ENCODE measurements at places on chromosomes 3 and 15.

DNA sequence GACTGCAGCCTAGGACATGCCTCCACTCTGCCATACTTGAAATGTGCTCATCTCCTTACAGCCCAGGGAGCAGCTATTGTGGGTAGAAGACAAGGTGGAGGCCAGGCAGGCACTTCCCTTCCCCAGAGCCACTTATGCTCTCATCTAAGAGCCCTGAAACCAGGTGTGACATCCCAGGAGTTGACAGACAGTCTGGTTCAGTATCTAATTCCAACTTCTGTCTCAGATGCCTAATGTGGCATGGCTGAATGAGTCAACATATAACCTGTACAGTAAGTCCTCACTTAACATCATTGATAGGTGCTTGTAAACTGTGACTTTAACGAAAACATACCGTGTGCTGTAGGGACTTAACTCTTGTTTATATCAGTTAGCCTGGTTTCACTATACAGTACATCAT is 1.2 kb upstream of the CAPN3 start:
- DNase-seq: no peak

DNA sequence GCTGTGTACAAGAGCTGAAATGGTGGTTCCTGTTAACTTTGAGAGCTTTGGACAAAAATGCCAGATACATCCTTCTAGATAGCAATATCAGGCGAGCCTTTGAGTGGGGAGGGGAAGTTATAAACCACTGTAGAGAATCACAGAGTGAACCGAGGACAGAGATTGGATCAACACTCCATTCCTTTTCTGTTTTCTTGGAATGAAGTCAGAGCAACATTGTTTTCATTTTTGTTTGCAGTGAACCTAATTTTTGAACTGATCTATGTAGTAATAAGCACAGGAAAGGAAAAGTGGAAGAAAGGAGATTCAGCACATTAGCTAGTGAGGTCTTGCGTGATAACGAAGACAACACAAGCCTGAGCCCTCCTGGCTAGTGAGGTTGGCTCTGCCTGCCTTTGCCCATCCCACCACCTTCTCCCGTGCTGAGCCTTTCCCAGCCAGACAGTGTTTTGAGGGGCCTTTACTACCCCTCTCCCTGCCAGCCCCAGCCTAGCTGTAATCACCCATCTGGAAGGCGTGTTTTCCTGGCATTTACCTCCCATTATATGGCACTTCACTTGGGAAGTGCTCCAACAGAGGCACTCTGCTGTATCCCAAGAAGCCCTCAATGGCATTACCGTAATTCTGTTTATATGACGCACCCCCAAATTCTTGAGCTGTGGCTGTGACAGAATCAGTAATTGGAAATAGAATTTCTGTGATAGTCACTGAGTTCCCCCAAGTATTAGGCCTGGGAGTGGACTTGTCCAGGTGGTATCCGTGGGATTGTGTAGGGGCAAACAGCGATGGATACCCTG is 129.8 kb downstream of the CACNA1D start:
- DNase-seq: no peak

DNA sequence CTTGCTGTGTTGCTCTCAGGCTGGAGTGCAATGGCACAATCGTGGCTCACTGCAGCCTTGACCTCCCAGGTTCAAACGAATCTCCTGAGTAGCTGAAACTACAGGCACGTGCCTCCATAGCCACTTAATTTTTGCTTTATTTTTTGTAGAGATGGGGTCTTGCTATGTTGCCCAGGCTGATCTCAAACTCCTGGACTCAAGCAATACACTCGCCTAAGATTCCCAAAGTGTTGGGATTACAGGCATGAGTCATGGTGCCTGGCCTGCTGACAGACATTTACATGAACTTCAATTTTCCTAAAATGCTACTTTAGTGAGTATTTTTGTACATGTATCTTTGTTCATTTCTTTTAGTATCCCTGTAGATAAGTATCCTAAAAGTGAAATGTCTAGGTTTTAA is 132.3 kb downstream of the SUCLG2 start:
- DNase-seq: no peak

DNA sequence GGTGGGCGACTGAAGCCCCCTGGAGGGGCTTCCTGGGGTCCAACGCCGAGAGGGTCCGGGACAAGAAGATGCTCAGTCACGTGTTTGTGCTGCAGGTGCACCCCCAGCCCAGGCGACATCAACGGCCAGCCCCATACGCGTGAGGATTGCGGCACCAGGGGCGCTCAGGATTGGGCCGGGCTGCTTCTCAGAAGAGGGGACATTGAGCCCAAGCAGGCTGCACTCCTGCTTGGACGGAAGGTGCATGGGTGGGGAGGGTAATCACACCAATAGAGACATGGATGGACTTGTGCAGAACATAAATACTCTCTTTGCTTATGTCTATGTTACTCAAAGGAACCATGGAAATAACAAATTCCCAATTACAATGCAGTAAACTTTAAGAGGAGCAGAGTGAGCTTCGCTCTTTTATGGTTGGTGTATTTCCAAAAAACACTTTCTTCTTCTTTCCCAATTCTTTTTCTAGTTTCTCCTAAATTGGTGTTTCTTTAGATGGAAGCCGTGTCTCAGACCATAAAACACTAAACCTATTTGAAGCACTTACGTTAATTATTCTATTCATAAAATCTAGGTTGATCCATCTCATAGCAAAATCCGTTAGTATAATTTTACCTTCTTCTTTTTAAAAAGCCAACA is 182.7 kb downstream of the GOLGA6L6 start:
- DNase-seq: no peak

- DNase-seq: no peak
Measured at GRCh38 chr15:65292938-65293518, 2.8 kb upstream of the RNU5A-1 start.

GRCh38 chr3:178546079-178546478 is 9.8 kb downstream of the KCNMB2 start:
- DNase-seq: no peak

GRCh38 chr3:158703566-158703965 is 28.7 kb downstream of the RARRES1 start:
- no peak for DNase-seq

- DNase-seq: no peak
Measured at GRCh38 chr3:51935886-51936755, 5.6 kb downstream of the RRP9 start.

DNA sequence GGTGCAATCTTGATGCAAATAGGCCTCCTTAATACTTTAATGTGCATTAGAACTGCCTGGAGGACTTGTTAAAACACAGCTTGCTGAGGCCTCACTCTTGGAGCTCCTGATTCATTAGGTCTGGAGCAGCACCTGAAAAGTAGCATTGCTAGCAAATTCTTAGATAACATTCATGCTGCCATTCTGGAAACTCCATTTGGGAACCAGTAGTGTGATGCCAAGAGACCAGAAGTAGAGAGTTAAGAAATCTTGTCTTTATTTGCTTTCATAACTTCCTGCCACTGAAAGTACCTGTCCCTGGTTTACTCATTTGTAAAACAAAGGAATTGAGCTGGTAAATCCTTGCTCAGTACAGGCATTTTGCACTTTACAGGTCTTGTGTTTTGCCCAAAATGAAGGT is 72.0 kb downstream of the RAP2B start:
- DNase-seq: no peak

GRCh38 chr3:42839616-42840015 is 30.4 kb downstream of the ACKR2 start:
- DNase-seq: no peak

GRCh38 chr3:24291646-24292045 is 203.0 kb downstream of the THRB start:
- DNase-seq: no peak

- DNase-seq: no peak
Measured at GRCh38 chr3:13135251-13135810, 62.1 kb upstream of the IQSEC1 start.

All from aorta (tissue), 5 donors.